CD4-positive, alpha-beta memory T cell (primary cell): ENCODE measurements at places on chromosomes 6 and 20. TPM values are rescaled to one million over a fixed set of nuclear protein-coding genes. Genes with fewer than 3 reads are reported as not detected.

- no peak for DNase-seq
These were observed 2.8 kb downstream of the RING1 start for GRCh38 chr6:33211136-33211535.

GRCh38 chr20:43507150-43508080 is at the start of gene L3MBTL1:
TSS of gene L3MBTL1 (plus strand) at chr20:43507697. CDS start at chr20:43513504, 5,807 bp downstream.
- no peak for DNase-seq

- no peak for DNase-seq
These were observed 56.6 kb downstream of the COL12A1 start for GRCh38 chr6:75149240-75149639.

DNA sequence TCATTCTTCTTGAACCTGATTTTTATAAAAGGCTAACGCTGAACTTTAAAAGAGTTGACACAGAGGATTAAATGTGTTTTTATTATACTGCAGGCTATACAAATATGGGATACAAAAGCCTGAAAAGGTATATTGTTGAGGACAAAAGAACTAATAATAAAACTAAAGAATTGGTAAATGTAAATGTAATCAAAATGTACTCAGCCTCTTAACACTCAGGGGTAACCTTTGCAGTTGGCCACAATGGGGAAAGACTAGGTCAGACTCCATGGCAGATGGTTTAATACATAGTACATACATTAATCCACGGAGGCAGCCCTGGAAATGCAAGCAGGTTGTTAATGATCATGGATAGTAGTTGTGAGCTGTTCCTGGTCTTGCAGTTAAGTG is 57.5 kb downstream of the SOBP start:
- DNase-seq = no peak

GRCh38 chr6:8731874-8732273 is 296.5 kb upstream of the SLC35B3 start:
- no peak for DNase-seq

DNA sequence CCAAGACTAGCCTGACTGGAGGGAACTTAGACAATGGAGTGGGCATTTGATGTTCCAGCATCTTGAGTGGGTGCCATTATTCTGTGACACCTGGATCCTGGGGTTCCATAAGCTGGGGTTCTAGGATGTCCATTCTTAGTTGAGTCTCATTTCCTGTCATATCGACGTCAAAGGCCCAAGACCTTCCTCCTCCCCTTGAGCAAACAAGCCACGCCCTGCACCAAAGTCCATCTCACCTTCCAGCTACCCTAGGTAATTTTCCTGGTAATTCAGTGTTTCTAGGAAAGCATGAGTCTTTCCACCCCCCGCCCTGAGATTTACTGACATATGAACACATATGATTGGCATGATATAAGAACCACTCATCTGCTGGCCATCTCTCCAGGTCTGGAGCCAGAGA is at the start of gene TRIM40:
Gene TRIM40 (plus strand): TSS at position 384 of the 400 bp plus-strand sequence. CDS start 897 bp downstream, outside the sequence.
- no peak for DNase-seq

GRCh38 chr6:11027565-11028110 is 16.5 kb downstream of the ELOVL2 start:
- no peak for DNase-seq

DNA sequence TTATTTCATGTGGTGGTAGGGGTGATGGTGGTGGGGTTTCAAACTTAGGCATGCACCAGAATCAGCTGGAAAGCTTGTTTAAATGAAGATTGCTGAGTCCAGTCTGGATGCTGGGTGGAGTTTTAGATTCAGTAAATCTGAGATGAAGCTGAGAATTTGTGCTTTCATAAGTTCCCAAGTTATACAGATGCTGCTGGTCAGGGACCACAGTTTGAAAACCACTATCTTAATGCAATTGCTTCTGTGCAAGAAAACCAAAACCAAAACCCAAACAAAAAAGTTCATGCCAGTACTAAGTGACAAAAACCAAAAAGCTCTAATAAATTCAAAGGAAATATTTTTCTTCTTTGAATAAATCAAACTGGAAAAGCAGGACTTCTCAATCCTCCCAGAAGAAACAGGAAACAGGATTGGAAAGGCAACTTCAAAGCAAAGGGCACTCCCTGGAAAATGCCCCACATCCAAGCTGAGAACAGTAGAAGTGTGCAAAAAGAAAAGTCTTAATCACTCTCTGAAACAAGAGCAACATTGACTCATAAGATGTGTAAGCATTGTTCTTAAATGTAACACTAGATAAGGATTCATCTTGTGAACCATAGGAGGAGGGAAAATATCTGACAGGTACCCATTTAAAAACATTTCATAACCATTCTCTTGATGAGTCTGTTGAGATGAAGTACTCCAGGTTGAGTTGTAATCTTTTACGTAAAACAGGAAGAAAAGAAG is 481.5 kb upstream of the HSF2 start:
- no peak for DNase-seq

- DNase-seq = no peak
These were observed 5.0 kb upstream of the NEDD9 start for GRCh38 chr6:11237428-11237827.

DNA sequence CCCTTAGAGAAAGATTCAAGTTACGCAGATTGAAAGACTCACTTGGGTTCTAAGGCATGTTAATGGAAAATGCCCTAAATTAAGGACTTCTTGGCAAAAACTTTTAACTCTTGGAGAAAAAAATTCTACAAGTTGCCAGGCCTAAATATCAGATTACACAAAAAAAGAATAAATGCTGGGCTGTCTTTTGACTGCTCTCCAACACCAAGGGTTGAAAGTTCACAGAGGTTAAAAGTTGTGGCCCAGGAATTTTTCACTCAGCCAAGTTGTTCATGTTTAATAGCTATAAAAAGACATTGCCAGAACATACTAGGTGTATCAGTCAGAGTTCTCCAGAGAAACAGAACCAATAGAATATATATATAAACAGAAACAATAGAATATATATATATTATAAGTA is 268.4 kb upstream of the PRND start:
- DNase-seq = no peak

GRCh38 chr20:40706977-40707582 is 18.0 kb upstream of the MAFB start:
- DNase-seq = no peak

- DNase-seq = peak; percentile 37
These were observed 39.2 kb upstream of the TPD52L1 start for GRCh38 chr6:125114248-125114858.

DNA sequence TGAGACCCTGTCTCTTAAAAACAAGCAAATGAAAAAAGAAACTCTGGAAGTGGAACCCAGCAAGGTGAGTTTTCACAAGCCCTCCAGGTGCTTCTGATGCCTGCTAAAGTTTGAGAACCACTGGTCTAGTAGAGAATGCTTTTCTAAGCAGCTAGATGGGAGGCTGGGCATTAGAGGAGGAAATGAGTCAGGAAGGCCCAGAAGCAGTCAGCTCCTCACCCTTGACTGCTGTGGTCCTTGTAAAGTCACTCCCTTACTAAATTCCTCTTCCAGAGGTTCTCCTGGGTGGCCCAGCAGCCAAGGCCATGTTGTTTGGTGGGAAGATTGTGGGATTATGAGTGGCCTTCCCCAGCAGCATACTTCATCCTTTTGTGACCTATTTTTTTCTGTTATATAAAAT is 52.0 kb upstream of the FYN start:
- no peak for DNase-seq

- no peak for DNase-seq
These were observed 209.0 kb upstream of the CITED2 start for GRCh38 chr6:139583420-139583819.

ATG5 gene
- total RNA-seq = 26.8 TPM

FAM50B gene
- 15.4 TPM for total RNA-seq

TCP11 gene
- not detected for total RNA-seq

TGM3 gene
- total RNA-seq = not detected

LRRC1 gene
- total RNA-seq = 5.2 TPM

DLL1 gene
- 1.7 TPM for total RNA-seq

DYNLRB1 gene
- 75.5 TPM for total RNA-seq

ASIP gene
- total RNA-seq = not detected

MRPL18 gene
- 45.2 TPM for total RNA-seq

MAFB gene
- 2.6 TPM for total RNA-seq

PAX1 gene
- not detected for total RNA-seq

SLC17A4 gene
- total RNA-seq = not detected

NKAIN4 gene
- total RNA-seq = not detected
